Type B pancreatic cell (in vitro differentiated cells): ENCODE measurements at places on chromosomes 3 and 15. TPM values are rescaled to one million over a fixed set of nuclear protein-coding genes. Genes with fewer than 3 reads are reported as not detected.

The SNTN gene
- total RNA-seq = not detected in 2 replicates

DNA sequence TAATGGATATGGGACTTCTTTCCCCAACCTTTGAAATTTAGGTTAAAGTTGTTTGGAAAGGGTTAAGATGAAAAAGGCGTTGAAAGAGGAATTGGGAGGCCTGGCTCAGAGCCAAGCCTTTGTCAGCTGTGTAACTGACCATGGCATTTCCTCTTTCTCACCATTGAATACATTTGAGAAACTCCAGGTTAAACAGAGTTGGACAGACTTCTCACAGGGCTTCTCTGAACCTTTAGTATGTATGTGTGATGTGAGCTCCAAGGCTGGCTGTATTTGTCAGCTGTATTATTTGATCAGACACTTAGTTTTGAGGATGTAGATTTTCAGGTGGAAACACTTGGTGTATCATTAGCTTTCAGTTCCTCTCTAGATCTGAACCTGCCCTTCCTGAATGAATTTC is 136.4 kb upstream of the GOLGA6L4 start:
- no peak for DNase-seq

The FBXW12 gene
- total RNA-seq = not detected in 2 replicates

- DNase-seq = no peak
Measured at GRCh38 chr3:27680517-27681246, 41.4 kb downstream of the EOMES start.

DNA sequence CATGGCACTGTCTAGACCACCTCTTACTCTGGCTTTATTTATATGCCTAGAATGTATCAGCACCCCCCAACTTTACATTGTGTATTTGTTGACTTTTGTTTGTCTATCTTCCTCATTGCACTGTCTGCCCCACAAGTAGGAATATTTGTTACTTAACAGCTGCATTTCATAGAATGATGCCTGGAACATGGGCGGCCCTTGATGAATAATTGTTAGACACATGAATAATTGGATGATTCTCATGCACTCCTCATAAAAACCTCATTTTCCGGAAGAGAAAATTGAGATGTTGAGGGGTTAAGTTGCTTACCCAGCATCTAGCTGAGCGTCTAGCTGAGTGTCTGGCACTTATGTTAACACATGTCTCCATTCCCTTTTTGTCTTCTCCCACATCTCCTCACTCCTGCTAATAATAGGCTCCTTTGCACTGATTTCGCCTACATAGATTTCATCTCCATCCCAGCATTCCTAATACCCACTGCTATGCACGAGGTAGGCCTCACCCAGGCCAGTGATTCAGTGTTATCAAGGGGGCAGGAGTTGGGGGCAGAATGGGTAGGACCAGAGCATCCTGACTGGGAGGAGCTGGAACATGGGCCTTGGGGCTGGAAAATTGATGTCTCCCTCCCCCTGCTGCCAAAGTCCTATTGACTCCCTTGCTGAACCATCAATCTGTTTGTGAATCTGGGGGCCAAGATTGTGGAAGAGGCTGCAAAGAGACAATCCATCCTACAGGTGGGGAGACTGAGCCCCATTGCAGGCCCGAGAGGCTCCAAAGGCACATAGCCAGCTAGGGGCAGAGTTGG is 7.8 kb upstream of the WNT7A start:
- DNase-seq = no peak

- DNase-seq = no peak
Measured at GRCh38 chr3:54954521-54954920, 26.7 kb upstream of the LRTM1 start.

The TNNC1 gene
- total RNA-seq = 6.6 and 16.6 TPM in 2 replicates

The ADGRG7 gene
- total RNA-seq = 2.8 and 7.7 TPM in 2 replicates

- DNase-seq = no peak
Measured at GRCh38 chr15:100134586-100134985, 207.2 kb downstream of the ADAMTS17 start.

The GNB4 gene
- total RNA-seq = 11.9 and 26.8 TPM in 2 replicates

The NEK10 gene
- total RNA-seq = 1.4 and 4.2 TPM in 2 replicates

The ALDH1A2 gene
- 10.4 and 38.3 TPM in 2 replicates for total RNA-seq

DNA sequence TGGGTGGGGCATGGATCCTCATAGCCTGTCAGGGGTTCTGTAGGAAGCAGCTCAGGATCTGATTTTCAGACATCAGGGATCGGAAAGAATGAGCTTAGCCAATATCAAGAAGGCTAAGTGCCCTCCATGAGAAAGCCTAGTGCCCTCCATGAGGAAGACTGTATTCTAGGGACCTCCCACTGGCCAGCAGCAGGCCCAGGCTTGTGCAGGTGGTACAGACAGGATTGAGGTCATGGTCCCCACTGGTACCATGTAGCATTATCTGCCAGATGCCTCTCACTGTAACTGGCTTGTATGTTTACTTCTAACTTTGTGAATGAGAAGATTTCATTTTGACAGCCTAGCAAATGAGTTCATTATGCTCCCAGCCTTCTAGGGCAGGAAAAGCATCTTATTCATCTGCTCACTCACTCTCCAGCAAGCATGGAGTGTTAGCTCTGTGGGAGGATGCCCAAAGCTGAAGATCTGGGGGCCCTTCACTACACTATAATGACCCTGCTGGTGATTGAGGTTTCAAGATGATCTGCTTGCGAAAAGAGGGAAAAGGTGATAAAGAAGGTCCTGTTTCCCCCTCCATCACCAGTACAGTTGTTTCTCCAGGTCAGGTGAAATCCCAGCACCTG is 7.5 kb downstream of the EPHB1 start:
- peak; percentile 4 for DNase-seq

The SH3GL3 gene
- 10.0 and 35.9 TPM in 2 replicates for total RNA-seq

The ZDHHC3 gene
- 83.6 and 112 TPM in 2 replicates for total RNA-seq

GRCh38 chr15:61393949-61394348 is 164.8 kb upstream of the RORA start:
- DNase-seq = no peak

- no peak for DNase-seq
Measured at GRCh38 chr3:29275309-29275708, 5.6 kb upstream of the RBMS3 start.

The GOLGA8S gene
- 0.19 TPM in 1 of 2 replicates, not detected in the other for total RNA-seq

GRCh38 chr3:65833761-65834505 is 204.8 kb downstream of the MAGI1 start:
- no peak for DNase-seq

- DNase-seq = no peak
Measured at GRCh38 chr15:80861731-80862170, 82.6 kb downstream of the CEMIP start.

The CXCR6 gene
- total RNA-seq = not detected in 2 replicates

GRCh38 chr15:68526269-68526668 is 52.5 kb upstream of the CORO2B start:
- no peak for DNase-seq

The RAB6B gene
- 21.2 and 48.2 TPM in 2 replicates for total RNA-seq

GRCh38 chr15:49696433-49696832 is 75.6 kb downstream of the DTWD1 start:
- no peak for DNase-seq

GRCh38 chr3:46349484-46350261 is 4.2 kb upstream of the CCR2 start:
- DNase-seq = no peak

The MUSTN1 gene
- 1.8 TPM in 1 of 2 replicates, not detected in the other for total RNA-seq

DNA sequence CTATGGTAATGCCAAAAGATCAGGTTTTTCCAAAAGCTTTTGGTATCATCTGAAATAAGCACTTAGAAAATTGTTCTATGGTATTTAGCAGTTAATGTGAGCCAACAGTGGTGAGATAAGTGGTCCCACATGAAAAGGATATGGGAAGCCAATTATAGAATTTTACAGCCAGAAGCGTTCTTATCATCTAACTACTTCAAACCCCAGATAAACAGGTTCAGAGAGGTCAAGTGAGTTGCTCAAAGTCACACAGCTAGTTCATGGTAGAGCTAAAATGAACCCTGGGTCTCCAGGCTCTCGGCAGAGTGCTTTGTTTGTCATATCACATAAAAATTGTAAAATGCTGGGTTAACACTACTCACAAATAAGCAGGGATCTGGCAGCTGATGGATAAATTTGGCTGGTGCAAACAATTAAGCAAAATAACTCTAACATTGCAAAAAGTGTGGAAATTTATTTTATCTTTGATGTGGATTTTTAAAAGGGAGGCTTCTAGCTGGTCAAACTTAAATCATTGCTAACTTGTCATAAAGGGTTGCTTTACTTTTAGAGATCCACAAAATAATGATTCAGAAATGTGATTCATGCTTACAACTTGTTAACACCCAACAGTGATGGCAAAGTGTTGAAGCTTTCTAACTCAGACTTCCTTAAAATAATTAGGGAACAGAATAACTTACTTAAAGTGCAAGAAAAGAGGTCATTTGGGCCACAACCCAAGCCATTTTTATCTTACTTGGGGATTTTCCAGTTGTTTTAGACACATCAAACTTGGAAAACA is 202.8 kb upstream of the TBC1D5 start:
- DNase-seq = no peak

DNA sequence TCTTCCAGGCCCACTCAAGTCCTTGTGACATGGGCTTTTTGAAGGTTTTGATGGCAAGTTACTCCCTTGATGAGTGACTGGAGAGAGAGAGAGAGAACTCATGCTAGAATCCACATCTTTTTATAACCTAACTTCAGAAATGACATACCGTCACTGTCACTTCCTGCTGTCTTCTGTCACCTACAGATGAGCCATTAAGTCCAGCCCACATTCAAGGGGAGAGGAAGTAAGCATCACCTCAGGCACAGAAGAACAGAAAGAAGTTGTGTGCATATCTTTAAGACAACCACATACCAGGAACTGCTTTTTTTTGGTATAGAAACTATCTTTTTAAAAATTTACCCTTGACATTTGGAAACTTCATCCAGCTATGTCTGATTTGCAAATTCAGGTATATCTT is 16.6 kb upstream of the TXNRD3 start:
- DNase-seq = no peak

- no peak for DNase-seq
Measured at GRCh38 chr15:43516185-43516584, 1.2 kb upstream of the MAP1A start.

- DNase-seq = no peak
Measured at GRCh38 chr15:75902129-75902557, 1.5 kb upstream of the FBXO22 start.

GRCh38 chr15:73582851-73583379 is 50.3 kb downstream of the NPTN start:
- DNase-seq = no peak

DNA sequence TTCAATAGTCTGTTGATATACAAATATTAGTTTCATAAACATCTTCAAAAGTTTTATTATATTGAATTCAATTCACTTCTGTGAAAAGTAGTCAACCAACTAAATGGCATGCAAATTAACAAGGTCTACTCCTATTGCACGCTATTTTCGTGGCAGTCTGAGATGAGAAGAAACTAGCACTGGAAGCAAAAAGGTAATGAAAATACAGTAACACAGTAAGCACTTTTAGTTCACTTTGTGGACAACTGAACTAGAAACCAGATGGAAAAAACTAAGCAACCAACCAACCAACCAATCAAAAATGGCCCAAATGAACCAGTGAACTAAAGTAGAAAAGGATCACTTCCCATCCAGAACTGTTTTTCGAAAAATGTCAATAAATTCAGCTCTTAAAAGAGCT is 55.7 kb upstream of the ACTC1 start:
- no peak for DNase-seq

DNA sequence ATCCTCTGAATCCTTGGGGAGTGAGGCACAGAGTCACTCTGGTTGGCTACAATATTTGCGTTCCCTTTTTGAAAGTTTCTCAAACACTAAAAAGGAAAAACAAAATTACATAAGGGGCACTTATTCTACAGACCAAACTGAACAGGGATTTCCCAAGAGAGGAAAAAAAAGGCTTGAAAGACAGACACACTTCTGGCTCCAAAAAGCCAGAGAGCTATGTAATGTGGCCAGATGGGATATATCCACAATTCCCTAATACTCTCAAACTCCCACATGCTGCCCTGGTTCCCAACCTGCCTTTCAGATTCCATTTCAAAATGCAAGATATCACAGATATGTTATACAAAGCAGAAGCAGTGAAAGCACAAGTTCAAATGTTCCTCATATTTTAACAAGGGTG is 1.6 kb downstream of the FRMD4B start:
- DNase-seq = no peak

The COL6A5 gene
- total RNA-seq = 0.10 and 0.14 TPM in 2 replicates

GRCh38 chr3:111571907-111572460 is 23.2 kb downstream of the ZBED2 start:
- no peak for DNase-seq

GRCh38 chr3:150174179-150174578 is 203.5 kb upstream of the PFN2 start:
- DNase-seq = no peak

- DNase-seq = no peak
Measured at GRCh38 chr15:62093809-62094208, 27.0 kb downstream of the C2CD4A start.

GRCh38 chr3:46186471-46187340 is 21.4 kb downstream of the CCR1 start:
- DNase-seq = no peak

- no peak for DNase-seq
Measured at GRCh38 chr3:31508452-31509146, 24.1 kb upstream of the STT3B start.

DNA sequence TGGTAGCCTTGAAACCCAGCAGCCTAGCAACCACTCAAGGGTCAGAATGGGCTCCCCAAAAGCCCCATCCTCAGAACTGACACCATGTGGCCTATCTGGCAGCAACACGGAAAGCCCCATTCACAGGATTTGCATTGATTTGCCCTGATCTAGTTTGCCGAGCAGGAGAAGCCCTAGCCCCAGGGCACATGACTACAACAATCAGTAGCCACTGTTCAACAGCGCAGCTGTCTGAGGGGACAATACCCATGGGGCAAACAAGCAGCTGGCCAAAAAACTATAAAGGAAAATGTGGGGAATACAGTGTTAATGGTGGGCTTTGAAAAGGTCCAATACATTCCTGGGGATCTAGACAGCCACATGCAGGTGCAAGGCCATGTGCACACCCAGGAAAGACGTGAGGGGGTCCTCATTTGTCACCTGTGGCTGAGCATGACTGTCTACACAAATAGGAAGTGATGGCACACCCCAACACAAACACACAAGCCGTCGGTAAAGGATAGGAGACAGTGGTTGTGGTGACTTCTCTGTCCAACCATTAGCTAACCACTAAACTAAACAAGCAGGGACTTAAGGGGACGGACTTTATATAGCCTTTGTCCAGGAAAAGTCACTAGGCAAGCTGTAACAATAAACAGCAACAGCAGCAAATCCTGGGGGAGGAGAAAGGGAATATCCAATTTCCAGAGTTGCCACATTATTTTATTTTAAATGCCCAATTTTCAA is 113.7 kb downstream of the LRIG1 start:
- DNase-seq = no peak

- no peak for DNase-seq
Measured at GRCh38 chr3:38364721-38365400, 18.3 kb downstream of the XYLB start.

DNA sequence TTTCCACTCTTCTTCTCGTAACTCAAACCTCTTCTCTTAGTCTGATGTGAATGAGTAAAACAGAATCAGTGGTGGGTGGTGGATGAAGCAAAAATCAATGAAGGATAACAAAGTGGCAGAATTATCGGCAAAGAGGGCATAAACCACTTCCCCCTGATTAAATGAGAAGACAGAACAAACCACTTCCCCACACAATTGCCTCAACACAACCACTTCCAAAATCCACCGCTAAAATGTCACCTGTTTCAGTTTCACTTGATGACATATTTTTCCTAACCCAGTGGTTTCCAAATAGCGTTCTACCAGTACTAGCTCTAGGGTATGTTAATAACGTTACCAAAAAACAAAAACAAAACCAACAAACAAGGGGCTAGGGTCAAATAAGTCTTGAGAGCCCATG is 478.7 kb upstream of the WNT5A start:
- DNase-seq = no peak
